GM10248 (cell line): ENCODE measurements at places on chromosomes 16 and 17.
A peak's percentile ranks its signal among the peaks of the same experiment; 100 is the strongest.

DNA sequence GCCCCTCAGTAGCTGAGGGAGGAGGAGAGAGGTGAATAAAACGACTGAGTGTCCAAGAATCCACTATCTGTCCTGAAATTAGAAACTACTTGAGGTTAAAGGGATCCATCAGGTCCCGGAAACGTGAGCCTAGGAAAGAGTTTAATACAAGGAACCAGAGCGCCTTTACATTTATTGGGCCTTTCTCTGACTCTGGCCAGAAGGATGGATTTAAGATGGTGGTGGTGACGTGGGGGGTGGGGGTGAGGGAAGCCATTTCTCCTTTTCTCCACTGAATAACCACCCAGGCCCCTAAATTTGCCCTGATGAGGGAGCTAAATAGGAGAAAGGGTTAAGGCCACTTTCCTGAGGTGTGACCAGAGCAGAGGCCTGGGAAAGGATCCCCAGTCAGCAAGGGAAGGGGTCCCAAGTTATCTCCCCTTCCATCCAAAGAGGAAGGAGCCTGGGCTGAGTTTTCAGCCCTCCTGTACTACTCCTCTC lies 1.0 kb upstream of the HOXB9 start:
- no peak for DNase-seq

- no peak for DNase-seq
Observed at GRCh38 chr17:2442166-2442565, 41.3 kb upstream of the MNT start.

- no peak for DNase-seq
Observed at GRCh38 chr17:17757956-17758845, 76.9 kb downstream of the RAI1 start.

- DNase-seq, result peak; percentile 64
Observed at GRCh38 chr17:77453613-77454241, 313.0 kb downstream of the SEC14L1 start.

DNA sequence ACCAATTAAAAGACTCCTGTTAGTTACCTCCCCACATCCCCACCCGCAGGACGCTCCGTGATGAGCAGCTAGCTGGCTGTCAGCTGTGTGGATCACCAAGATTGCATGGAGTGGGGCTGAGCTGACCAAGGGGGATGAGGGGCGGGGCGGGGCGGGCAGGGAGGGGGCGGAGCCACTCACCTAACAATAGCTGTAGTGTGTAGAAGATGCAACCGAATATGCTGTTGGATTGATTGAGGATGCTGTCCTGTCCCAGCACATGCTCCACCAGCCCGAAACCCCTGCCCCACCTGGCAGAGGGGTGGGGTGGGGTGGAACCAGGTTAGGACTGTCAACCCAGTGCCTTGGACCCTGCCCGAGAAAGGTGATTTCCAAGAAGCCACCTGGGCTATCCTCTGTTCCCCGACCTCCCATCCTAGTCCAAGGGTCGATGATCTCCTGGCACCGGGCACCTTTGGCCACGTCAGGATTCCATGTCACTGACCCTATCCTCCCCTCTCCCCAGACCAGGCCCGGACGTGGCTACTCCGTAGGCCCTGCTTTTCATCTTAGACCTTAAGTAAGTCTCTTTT lies 1.4 kb downstream of the VKORC1 start:
- DNase-seq, result no peak

DNA sequence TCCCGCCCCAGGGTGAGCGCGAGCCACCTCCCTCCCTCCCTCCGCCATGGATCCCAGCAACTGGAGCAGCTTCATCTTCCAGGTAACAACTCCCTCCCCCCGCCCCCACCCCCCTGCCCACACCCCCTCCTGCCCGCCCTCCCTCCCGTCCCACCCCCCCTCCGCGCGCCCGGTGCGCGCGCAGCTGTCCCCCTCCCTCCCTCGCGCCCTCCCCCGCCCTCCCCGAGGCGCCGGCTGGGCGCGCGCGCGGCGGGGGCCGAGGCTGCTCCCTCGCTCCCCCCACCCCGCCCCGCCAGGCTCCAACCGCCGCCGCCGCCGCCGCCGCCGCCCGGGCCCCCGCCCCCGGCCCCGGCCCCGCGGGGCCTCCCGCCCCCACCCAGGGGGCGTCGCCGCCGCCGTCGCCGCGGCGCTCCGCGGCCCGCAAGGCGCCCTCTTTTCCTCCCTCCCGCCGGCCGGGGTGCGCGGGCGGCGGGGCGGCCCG lies at the start of gene MAZ:
MAZ (plus strand) TSS at position 431 of the 481 bp plus-strand sequence. CDS start 173 bp downstream, outside the sequence.
- peak; percentile 83 for DNase-seq

- no peak for DNase-seq
Observed at GRCh38 chr16:84559311-84559932, 55.0 kb upstream of the MEAK7 start.

GRCh38 chr16:15573274-15573895 lies 69.6 kb downstream of the MARF1 start:
- no peak for DNase-seq

DNA sequence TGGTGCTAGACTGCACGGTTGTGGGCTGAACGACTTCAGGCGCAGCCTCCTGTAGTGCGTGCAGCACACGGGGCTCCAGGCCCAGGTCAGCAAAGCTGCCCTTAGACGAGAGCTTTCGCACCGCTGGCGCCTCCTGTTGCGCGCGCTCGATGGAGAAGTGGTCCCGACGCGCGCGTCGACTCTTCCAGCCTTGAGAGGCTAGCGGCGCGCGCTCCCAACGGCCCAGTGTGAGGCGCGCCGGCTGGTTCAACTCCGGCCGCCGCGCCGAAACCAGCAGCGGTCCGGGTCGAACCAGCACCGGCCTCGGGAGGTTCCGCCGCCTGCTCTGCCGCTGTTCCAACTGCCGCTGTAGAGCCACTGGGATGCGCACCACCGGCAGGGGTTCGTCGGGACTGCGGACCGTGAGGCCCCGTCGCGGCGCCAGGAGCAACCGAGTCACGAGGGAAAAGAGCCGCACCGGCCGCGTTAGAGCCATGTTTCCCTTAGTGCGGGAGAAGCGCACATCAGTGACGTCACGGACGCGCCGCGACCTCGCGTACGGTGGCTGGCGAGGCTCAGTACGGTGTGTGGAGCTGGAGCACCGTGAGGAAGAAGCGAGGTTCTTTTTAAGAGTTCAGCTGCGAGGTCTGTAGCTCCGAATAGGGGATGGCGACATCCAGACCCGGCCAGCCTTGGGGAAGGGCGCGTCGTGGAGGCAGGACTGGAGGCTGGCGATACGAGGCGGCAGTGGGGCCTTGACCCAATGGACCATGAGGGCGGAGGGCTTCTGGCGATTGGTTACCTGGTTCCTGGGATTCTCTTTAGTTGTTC lies at the start of the genes DDX28 and DUS2:
DDX28 (minus strand) TSS at position 505 of the 810 bp plus-strand sequence; CDS start at position 475, 30 bp downstream.
DUS2 (plus strand) TSS at position 557 of the 810 bp plus-strand sequence. CDS start 14,740 bp downstream, outside the sequence.
- DNase-seq, result peak; percentile 92

GRCh38 chr17:64378890-64379354 lies 11.7 kb downstream of the PECAM1 start:
- DNase-seq, result no peak

DNA sequence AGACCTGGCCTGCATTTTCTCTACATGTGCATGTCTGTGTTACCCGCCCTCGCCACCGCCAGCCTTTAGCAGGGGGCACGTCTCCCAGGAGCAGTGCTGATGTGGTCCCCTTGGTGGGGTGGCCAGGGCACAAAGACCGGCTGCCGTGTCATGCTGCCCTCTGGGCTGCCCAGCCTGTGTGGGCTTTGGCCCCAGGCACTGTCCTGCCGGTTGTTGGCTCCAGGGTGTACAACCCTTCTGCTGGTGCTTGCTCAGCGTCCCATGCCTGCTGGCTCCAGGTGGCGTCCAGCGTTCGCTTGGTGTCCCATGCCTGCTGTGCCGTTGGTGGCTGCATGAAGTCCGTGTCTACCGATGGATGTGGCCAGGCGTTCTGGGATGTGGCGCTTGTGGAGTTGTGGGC lies 4.1 kb downstream of the BAIAP2 start:
- DNase-seq, result no peak

GRCh38 chr17:67215991-67216421 lies 29.0 kb downstream of the HELZ start:
- no peak for DNase-seq

DNA sequence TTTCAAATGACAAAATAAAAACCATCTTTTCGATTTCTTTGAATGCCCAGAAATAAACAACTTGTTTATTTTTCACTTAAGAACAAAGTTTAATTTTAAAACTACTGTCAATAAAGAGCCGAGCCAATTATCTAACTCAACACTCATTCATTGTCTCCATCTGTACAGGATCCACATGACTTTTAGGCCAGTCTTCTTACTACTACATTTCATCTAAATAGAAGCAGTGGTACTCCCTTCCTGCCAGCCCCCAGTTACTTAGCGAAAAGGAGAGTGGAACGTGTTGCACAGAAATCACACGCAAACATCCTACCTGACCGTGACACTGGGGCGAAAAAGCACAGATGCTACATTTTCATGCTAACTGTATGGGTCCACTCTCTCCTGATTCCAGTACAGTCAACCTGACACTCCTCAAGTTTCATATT lies 1.2 kb downstream of the GNA13 start:
- DNase-seq, result no peak

DNA sequence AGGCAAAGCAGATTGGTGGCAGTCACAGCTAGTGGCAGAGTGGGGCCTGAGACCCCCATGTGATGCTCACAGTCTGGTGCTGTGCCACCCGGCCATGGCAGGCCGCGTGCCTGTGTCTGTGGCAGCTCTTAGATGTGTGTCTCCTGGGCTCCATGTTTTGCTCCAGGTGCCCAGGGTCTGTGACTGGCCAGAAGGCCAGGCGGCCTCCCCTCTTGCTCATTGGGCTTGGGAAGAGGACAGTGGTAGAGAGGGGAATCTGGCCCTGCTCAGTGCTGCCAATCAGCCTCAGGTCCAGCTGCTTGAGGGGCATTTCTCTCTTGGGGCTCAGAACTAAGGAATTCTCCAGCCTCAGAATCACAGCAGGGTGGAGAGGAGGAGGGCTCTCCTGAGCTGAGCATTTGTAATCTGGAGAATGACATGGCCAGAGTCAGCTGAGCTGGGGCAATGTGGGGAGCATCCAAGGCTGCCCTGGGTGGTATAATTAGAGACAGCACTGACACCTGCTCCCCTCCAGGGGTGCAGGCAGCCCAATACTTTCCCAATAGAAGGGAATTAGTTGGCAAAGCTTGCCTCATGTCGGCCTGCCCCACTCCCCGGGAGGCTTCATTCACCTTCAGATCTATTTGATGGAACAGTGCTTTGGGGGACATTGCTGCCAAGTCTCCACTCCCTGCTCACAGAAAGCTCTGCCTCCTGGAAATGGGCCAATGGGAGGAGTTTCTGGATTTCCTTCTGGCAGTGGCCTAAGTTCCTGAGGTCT lies 2.7 kb upstream of the LASP1NB start:
- DNase-seq, result no peak
